Renal cortical epithelial cell (primary cell): ENCODE measurements at places on chromosomes 6 and 20. TPM values are rescaled to one million over a fixed set of nuclear protein-coding genes. Genes with fewer than 3 reads are reported as not detected.
A peak's percentile ranks its signal among the peaks of the same experiment; 100 is the strongest.

CDSN gene
- total RNA-seq, result under 0.01 and 0.05 TPM in 2 replicates

RHAG gene
- not detected in 2 replicates for total RNA-seq

- no peak for DNase-seq
These were observed 173.1 kb upstream of the AGPAT4 start for GRCh38 chr6:161446949-161447348.

BTNL2 gene
- total RNA-seq, result not detected in 2 replicates

DNA sequence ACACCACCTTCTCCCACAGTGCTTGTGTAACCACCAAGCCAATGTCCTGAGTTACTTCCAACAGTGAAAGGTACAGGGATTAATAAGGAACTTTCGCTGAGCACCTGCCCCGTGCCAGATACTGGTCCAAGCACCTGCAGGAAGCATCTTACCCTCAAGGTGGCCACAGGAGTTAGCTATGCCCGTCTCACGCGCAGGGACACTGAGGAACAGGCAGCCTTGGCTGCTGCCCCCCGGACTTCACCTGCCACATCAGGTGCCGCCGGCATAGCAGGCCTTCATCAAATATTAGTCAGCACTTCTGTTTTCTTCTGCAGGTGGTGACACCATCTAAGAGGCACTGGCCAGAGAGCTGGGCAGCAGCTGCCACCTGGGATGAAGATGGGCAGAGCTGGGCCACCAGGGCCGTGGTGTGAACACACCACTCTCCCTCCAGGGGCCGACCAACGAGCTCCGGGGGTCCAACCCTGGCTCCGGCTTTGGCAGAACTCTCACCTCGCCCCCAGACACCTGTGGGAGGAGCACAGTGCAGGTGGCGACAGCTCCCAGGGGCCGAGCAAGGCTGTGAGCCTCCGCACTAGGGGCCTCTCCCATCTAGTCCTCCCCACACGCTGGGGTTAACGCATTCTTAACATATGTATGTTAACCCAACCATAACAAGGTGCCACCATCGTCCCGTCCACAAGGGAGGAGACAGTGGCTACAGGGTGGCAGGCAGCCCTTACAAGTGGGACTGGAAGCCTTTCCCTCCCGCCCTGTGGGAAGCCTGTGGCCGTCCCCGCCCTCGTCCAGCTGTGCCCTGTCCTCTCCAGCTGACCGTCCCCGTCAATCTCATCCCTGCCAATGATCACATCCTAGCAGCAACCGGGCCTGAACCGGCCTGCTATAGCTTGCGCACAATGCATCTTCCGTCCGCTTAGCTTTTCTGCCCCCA, 2.9 kb upstream of the PPDPF start:
- DNase-seq, result no peak

DNA sequence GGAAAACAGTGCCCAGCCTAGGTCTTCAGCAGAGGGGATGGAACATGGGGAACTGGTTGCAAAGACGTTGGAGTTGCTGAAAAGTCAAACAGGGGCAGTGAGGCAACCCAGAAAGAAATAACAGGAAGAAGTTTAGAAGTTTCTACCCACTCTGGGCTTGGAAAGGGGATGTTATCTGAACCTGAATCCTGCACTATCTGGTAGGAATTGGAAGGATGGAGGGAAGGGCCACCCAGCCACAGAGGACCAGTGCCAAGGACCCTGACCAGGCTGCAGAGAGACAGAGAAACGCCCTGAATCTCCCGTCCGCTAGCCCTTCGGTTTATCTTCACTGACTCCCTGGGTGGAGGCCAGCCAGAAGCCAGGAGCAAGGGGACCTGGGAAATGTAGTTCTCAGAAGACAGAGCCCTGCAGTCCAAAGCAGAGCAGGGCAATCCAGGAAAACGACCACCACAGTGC, 217.3 kb upstream of the RREB1 start:
- DNase-seq, result no peak

DNA sequence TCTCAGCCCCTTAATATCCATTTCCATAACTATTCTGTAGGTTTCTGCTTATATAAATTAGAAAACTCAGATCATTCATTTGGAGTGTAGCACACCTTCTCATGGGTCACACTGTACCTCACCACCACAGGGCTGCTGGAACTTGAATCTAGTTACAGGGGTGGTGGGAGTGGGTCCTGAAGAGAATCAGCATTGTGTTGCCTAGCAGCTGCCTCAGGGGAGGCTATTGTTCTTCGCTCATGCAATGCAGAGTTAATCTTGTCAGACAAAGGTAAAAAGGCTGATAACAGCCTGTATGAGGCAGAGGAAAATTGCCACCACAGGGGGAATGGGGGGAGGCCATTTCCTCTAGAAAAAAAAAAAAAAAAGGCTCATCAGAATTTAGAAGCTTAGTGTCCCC, 496.0 kb upstream of the ADGRB3 start:
- no peak for DNase-seq

SAMD5 gene
- 0.87 and 3.3 TPM in 2 replicates for total RNA-seq

DNA sequence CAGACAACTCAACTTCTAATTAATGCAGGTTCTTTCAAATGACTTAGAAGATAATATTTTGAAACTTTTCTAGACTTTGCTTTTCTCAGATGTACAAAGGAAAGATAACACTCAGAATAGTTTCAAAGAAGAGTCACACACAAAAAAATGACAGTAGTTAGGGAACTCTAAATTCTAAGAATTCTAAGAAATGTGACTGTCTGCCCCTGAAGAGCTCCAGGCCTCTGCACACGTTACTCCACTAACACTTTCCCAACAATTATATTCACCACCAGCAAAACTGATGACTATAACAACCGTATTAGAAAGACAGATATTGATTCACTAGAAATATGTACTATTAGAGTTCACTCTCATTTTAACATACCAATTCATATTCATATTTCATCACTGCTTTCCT, 133.3 kb upstream of the SMLR1 start:
- no peak for DNase-seq

CFAP206 gene
- total RNA-seq, result 0.17 and 9.0 TPM in 2 replicates

- no peak for DNase-seq
These were observed 94.6 kb downstream of the ARMC2 start for GRCh38 chr6:108942556-108943492.

DNA sequence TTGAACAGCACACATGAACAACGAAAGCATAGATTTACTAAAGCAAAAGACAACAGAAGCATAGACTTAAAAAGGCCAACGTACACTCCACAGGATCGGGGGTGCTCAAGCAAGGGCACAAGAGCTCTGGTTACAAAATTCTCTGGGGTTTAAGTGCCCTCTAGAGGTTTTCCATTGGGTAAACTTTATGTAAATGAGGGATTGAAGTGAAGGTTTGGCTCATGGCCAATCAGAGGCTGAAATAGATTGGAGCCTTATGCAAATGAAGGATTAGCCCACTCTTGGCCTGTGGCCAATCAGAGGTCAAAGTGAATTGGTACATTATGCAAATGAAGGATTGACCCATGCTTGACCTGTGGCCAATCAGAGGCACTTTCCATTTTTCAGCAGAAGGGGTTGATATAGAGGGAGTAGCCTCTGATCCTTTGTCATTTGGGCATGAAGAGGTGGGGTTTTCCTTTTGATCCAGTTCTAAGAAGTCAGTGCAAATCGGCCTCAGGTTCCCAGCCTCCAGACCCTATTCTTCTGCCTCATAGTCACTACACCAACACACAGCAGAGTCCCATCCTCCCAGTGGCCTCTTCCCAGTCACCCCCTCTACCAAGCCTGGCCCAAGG, 244.9 kb downstream of the THBS2 start:
- no peak for DNase-seq

ADNP gene
- total RNA-seq, result 27.1 and 86.6 TPM in 2 replicates

DNA sequence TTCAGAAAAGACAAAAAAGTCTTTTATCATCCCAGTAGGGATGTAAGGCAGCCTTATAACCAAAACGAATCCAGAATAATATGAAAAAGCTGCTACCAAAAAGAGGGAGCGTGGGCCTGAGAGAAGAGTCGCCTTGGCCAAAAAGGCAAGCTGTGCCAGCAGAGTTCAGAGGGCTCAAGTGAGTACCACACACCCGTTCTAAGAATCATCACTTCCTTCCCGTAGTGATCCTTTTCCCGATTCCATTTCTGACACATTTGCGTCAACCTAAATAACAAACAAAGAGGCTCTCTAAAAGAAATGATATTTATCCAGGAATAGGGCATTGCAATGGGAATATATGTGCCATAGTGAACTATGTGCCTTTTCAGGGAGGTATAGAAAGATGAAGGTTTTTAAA, 3.8 kb upstream of the TMEM181 start:
- DNase-seq, result no peak

- no peak for DNase-seq
These were observed 218.5 kb downstream of the ARHGAP18 start for GRCh38 chr6:129491436-129491835.

DNA sequence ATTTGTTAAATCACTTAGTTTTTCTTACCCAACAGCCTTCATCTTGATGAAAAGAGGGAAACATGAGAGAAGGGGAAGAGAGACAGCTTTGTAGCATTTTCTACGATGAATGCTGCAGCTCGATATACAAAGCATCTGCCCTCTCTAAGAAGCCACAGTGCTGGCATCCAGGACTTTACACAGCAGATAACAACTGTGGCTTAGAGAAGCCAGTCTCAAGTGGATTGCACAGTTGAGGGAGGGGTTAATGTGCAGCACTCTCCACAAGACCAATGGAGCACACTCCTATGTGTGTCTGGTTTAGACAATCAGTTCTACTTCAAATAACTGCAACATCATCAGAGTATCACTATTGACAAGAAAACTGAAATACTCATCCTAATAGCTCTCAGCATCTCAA, 5.8 kb downstream of the C6orf120 start:
- DNase-seq, result no peak

DNA sequence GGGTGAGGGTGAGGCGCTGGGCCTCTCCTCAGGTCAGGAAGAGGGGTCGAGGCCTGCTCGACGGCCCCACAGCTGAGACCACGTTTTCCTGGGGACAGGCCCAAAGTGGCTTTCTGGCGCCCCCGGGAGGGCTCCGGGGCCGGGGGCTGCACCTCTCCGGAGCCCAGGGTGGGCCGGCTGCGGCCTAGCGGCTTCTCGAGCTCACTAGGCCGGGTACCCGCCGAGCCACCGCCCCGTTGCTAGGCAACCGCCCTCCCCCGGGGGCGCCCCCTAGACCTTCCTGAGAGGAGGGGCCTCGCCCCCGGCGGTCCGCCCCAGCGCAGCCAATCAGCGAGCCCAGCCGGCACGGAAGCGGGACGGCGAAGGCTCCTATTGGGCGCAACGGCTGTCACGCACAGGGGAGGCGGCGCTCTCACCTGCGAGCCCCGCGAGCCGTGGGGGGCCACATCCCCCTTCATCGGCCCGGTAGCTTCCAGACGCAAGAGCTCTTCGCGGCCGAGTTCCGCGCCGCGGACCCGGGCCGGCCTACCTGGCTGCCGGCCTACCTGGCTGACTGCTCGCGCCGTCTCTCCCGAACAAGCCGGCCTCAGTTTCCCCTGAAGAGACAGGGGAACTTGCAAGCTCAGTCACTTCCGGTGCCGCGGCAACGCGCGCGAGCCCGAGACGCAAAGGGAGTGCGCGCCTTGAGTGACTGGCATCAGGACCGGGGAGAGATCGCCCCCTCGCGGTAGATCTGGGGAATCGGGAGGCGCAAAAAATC, 831 bp upstream of the BCL2L1 start:
- peak; percentile 91 for DNase-seq

- DNase-seq, result no peak
These were observed 152.7 kb downstream of the ANKRD60 start for GRCh38 chr20:58075586-58076345.

GRCh38 chr20:60525397-60525796, 567.2 kb downstream of the CDH26 start:
- DNase-seq, result no peak

DNA sequence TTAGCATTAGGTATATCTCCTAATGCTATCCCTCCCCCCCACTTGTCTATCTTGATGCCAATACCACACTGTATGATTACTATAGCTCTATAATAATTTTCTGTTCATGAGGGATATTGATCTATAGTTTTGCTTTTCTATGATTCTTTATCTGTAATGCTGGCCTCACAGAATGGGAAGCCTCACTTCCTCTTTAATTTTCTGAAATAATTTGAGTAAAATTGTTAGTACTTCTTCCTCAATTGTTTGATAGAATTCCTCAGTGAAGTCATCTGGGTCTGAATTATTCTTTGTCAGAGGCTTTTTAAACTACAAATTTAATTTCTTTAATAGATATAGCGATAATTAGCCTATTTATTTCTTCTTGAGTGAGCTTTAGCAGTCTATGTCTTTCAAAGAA, 31.2 kb downstream of the SIRPD start:
- DNase-seq, result no peak

DNA sequence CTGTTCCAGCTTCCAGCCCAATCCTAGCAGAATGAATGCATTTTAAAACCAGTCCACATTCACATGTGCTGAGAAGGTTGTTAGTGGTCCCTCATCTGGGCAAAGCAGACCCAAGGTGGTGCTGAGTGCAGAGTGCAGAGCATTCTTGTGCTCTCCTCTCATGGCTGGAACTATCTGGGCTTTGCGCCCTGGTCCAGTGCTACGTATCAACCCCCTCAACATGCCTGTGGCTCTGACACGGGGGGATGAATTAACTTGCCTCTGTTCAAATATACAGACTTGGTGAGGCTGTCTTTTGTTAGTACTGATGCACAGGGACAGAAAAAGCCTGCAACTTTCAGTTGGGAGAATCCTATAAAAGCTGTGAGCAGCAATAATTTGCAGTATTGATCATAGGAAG, 42.5 kb downstream of the PANK2 start:
- DNase-seq, result no peak

- peak; percentile 77 for DNase-seq
These were observed 101.9 kb downstream of the FIG4 start for GRCh38 chr6:109793021-109793420.

DNA sequence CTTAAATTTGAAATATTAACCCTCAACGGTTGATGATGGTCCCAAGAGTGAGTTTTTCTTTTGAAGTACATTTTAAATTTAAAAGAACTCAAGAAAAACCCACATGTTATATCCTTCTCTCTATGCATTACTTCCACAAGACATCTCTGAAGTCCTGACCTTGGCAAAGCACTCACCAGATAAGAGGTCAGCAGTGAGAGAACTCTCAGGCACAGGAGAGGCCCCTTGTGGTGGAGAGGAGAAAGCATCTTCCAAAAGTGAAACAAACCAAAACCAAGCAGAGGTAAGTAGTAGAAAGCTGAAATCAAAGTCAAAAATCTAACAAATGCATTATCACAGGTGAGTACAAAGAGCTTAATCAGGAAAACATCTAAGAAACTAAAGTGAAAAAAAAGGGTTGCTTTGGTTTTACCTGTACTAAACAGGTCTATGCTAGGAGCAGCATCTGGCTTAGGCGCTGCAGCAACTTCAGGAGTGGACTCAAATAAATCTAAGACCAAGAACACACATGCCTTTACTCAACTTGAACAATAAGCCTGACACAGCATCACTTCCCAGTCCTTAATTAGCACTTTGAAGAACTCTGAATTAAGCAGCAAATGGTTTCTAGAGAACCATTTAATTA, 80.5 kb downstream of the PRSS35 start:
- peak; percentile 16 for DNase-seq

NHLRC1 gene
- total RNA-seq, result 1.7 and 3.3 TPM in 2 replicates

GRCh38 chr6:167742719-167743303, 83.9 kb upstream of the AFDN start:
- peak; percentile 80 for DNase-seq

DNA sequence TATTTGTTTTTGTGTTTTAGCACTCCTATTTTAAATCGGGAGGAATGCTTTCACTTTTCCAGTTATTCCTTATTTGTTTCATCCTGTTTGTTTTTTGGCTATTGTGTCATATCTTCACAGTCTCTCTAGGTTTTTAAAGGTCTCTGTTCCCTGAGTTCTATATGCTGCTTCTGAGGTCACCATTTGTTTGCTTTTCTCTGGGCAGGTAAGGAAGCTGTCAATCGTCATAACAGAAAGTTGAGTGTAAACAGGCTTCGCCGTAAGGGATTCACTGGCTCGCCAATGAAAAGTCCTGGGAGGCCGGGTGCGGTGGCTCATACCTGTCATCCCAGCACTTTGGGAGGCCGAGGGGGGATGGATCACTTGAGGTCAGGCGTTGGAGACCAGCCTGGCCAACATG, 48.7 kb upstream of the RPS6KA2 start:
- no peak for DNase-seq
